ENCODE measurements at places on chromosomes 1 and 21.
A peak's percentile ranks its signal among the peaks of the same experiment; 100 is the strongest.

DNA sequence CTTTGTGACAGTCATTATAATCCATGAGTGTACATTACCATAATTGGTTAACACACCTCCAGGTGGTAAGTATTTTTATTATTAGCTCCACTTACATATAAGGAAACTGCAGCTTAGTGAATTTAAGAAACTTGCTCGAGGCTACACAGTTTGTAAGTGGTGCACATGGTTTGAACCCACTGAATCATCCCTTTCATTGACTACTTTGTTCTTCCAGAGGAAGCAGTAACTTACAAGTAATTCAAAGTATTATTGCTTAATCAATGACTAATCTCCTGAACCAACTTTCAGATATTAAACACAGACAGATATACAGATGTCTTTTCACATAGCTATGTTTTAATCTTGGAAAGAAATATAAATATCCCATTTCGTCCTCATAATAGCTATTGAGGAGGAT is 18.7 kb upstream of the CLDN8 start:
- H3K4me3 ChIP-seq: no peak overlapping the region
- H3K27ac ChIP-seq: no peak overlapping the region
- H3K27me3 ChIP-seq: no peaks in the 10 kb centered on the region

GRCh38 chr1:10791105-10791951 is 5.1 kb downstream of the CASZ1 start:
- DNase-seq: no peak
- H3K27ac ChIP-seq: no peak overlapping the region
- no peaks in the 10 kb centered on the region for H3K36me3 ChIP-seq

DNA sequence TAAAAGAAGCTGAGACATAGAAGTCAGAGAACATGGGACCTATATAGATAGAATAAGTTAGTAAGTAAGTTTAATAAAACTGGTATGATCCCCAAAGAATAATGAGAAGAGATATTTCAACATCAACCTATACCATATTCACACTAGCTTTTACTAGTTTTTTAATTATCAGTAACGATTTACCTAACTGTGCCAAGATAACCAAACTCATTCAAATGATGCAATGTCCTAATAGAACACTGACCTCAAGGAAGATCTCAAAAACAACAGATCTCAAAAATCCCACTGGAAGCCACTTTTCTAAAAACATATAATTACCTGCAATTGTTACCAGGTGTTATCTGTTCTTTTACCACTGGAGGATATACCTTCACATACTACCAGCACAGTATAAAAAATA is 38.7 kb downstream of the ANKRD13C start:
- DNase-seq: no peak

- H3K4me1 ChIP-seq: no peaks in the 10 kb centered on the region
- no peak overlapping the region for H3K27ac ChIP-seq
- H3K4me3 ChIP-seq: no peak overlapping the region
- H3K36me3 ChIP-seq: no peaks in the 10 kb centered on the region
Measured at GRCh38 chr1:62406576-62406975, 30.3 kb upstream of the USP1 start.

GRCh38 chr21:39852021-39852721 is 15.1 kb upstream of the PCP4 start:
- H3K4me3 ChIP-seq: no peak overlapping the region
- H3K4me1 ChIP-seq: no peaks in the 10 kb centered on the region
- DNase-seq: no peak
- no peaks in the 10 kb centered on the region for H3K27me3 ChIP-seq
- no peaks in the 10 kb centered on the region for H3K36me3 ChIP-seq

DNA sequence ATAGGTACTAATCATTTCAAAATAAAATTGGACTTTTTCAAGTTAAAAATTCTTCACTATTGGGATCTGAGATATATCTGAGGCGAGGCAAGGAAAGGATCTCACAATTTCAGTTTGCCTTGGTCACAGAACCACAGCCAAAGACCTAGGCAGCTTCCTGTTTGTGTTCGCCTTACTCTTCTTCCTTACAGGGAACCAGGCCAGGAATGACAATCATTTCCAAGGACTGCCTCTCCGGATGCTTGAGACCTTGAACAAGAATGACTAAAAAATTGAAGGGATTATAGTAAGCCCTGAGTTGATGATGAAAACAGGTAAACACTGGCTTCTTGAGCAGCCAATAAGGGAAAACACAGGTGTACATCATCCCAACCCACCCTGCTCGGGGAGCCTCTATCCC is 35.2 kb upstream of the SERBP1 start:
- H3K4me3 ChIP-seq: no peak overlapping the region
- H3K27me3 ChIP-seq: no peaks in the 10 kb centered on the region
- no peak overlapping the region for H3K27ac ChIP-seq
- H3K4me1 ChIP-seq: peaks cover 2% of the 10 kb centered on the region

GRCh38 chr1:40226192-40226591 is 21.5 kb upstream of the TMCO2 start:
- no peaks in the 10 kb centered on the region for H3K27me3 ChIP-seq
- no peak for DNase-seq
- H3K27ac ChIP-seq: no peak overlapping the region
- H3K4me3 ChIP-seq: no peak overlapping the region

DNA sequence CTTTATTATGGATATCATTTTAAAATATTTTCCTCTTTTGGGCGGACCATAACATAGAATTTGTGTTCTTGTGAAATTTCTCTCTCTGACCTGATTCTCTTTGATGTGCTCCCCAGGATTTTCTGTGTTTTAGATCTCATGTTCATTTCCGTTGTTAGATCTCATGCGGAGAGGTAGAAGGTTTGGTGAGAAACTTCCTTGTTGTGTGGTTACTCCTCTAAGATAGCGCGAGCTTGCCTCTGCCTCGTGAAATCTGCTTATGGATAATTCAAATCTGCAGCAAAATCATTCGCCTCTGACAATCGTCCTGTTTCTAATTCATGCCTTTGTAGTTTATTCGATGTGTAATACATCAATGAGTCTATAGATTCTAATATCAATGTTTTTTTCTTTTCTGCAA is 580.4 kb downstream of the USP25 start:
- H3K27me3 ChIP-seq: no peaks in the 10 kb centered on the region
- no peaks in the 10 kb centered on the region for H3K4me1 ChIP-seq

- H3K36me3 ChIP-seq: no peaks in the 10 kb centered on the region
- H3K27me3 ChIP-seq: no peaks in the 10 kb centered on the region
- no peak for DNase-seq
- no peak overlapping the region for H3K4me3 ChIP-seq
- H3K27ac ChIP-seq: no peak overlapping the region
- H3K4me1 ChIP-seq: no peaks in the 10 kb centered on the region
Measured at GRCh38 chr1:218476385-218476784, 131.2 kb downstream of the TGFB2 start.

DNA sequence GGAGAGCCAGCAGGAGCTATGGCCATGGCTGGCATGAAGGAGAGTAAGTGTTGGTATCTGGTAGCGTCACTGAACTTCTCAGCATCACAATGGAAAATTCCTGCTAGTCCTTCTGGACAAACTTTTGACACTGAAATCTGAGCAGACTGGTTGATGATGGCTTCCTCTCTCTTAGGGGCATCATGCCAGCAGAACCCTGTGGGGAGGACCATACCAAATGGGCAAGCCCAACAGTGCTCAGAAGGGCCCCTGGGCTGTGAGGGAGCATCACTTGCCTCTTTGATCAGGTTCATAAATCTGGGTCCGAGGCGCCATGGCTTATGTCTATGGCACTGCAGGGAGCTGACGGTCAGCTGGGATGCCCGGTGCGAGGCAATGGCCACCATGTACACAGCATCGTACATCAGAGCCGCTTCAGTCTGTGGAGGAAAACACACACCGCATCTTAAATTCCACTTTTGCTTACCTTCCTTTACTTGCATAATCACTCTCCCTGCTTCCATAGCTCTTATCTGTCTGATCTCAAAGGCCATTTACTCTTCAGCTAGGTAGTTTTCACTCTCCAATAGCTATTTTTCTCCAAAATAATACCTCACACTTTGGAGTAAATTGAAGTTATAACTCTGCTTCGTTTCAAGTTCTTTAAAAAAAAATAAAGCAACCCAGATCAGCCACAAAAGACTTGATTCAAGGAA is 297.1 kb downstream of the GRIK1 start:
- no peaks in the 10 kb centered on the region for H3K4me1 ChIP-seq
- H3K27ac ChIP-seq: no peak overlapping the region
- H3K4me3 ChIP-seq: no peak overlapping the region
- no peaks in the 10 kb centered on the region for H3K27me3 ChIP-seq
- no peak for DNase-seq
- no peaks in the 10 kb centered on the region for H3K36me3 ChIP-seq

GRCh38 chr1:18913065-18913835 is 10.9 kb upstream of the ALDH4A1 start:
- no peaks in the 10 kb centered on the region for H3K36me3 ChIP-seq
- DNase-seq: peak; percentile 67
- no peak overlapping the region for H3K27ac ChIP-seq
- no peaks in the 10 kb centered on the region for H3K27me3 ChIP-seq

DNA sequence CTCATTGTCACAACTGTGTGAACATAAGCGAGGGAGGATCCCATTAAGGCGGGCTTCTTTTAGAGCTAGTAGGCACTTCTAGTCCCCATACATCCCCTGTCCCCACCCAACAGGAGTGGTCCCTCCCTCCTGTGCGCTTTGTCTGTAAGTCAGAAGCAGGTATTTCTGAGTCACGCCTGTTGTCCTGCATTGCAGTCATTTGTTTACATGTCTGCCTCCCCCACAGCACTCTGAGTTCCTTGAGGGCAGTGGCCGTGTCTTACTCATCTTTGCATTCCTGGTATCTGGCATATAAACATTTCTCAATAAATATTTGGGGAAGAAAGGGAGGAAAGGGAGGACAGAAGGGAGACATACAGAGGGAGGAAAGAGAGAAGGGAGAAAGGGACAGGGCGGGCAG is 40.3 kb downstream of the PLEKHA6 start:
- no peaks in the 10 kb centered on the region for H3K27me3 ChIP-seq
- no peaks in the 10 kb centered on the region for H3K36me3 ChIP-seq

All from iPS DF 6.9 (cell line).